Kidney glomerular epithelial cell (primary cell): ENCODE measurements at places on chromosomes 1 and 21.
A peak's percentile ranks its signal among the peaks of the same experiment; 100 is the strongest.

GRCh38 chr21:32951041-32951440 lies 74.7 kb upstream of the OLIG2 start:
- no peak for DNase-seq

GRCh38 chr1:7967196-7967595 lies 5.7 kb downstream of the PARK7 start:
- no peak for DNase-seq

GRCh38 chr1:23019863-23020625 lies 776 bp downstream of the KDM1A start:
- no peak for DNase-seq

DNA sequence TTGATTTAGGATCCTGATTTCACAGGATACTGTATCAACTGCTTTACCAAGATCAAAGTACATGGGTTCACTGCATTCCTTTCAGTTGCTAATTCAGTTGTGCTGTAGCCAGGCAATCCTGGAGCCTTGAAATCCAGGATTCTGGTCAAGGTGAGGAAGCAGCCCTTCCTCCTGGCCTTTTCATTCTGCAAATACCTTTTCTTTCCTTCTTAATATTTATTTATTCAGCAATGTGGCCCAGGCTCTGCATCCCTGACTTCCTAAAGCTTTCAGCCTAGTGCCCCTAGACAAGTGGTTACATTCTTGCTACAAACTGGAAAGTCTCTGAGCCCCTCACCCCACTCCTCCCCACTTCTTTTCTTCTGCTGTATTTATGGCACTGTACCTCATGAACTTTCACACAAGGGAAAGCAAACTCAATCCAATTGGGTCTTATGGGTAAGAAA lies 16.2 kb downstream of the LRRC8D start:
- no peak for DNase-seq

DNA sequence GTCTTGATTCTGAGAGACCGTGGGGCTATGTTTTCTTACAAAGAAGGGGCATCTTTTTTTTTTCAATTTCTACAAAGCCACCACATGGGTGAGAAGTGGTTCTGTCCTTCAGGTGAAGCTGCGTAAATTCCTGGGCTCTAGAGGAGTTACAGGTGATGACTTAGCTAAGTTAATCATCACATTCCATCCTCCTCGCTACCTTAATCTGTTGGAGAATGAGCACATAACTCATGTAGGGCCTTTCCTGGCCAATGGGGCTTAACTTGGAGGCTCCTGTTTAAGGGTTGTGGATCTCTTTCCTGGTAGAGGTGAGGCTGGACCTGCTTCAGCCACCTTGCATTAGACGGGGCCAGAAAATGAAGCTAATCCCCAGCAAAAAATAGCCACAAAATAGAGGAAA lies 19.9 kb downstream of the REG4 start:
- DNase-seq = no peak

- no peak for DNase-seq
Measured at GRCh38 chr1:34602907-34603306, 151.9 kb upstream of the GJB5 start.

GRCh38 chr1:8402109-8402710 lies 84.3 kb downstream of the SLC45A1 start:
- peak; percentile 64 for DNase-seq

DNA sequence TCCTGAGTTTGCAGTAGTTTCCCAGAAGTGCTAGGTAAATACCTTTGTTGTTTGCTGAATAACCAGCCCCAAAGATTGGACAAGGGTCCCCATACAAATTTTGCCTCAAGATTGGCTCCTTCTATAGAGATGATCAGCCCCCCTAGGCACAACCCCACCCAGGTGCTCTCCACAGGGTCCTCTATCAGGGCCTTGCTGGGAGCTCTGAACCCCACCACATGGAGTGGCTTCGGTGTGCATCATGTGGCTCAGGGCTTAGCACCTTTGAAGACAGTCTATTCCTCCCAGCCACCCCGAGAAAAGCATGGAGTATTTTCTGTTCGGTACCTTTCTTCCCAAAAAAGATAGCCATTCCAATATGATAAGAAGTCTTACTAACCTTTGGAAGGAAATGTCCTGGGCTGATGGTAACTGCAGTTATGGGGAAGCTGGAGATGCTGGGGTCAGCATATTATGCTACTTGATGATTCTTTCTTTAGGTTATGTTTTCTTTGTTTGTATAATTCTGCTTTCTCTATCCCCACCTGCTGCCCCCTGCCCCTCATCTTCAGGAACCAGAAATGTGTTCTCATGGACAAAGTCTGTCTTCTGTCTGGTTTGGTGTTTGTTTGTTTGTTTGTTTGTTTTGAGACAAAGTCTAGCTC lies 5.0 kb upstream of the TSPAN1 start:
- DNase-seq = no peak

DNA sequence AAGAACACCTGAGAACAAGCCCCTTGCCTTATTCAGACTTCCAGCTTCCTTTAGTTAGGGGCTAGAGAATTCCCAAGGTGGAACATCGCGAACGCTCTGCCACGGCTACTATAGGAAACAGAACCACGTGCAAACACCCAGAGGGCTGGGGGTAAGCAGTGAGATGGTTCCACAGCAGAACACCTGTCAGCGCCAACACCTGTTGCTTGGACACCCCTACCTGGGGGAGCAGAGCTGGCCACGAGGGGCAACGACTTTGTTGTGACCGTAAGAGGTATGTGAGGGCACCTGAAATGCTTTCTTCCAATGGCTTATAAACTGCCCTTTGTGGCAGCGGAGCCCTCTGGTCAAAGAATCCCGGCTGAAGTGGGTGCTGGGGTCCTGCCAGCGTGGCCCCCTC lies 50.7 kb downstream of the MRPL37 start:
- no peak for DNase-seq

GRCh38 chr1:165371588-165372225 lies 15.2 kb upstream of the LMX1A start:
- DNase-seq = no peak

- DNase-seq = no peak
Measured at GRCh38 chr1:194846488-194846887, 1660.1 kb upstream of the B3GALT2 start.

DNA sequence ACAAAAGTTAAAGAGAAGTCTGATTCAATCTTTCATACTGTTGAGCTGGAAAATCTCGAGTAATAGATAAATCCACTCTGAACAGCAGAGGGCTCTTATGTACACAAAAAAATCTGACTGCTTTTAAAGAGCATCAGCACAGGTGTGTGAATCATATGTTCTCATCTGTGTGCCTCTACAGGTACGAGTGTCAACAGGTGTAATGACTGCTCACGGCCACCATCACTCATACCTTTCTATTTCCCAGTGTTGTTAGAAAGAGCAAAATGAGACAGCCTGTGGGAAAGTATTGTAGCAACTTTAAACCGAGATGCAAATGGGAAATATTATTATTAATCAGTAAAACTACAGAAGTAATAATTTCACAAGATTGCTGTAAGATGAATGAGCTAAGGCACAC lies 49.0 kb upstream of the SCAF4 start:
- no peak for DNase-seq

DNA sequence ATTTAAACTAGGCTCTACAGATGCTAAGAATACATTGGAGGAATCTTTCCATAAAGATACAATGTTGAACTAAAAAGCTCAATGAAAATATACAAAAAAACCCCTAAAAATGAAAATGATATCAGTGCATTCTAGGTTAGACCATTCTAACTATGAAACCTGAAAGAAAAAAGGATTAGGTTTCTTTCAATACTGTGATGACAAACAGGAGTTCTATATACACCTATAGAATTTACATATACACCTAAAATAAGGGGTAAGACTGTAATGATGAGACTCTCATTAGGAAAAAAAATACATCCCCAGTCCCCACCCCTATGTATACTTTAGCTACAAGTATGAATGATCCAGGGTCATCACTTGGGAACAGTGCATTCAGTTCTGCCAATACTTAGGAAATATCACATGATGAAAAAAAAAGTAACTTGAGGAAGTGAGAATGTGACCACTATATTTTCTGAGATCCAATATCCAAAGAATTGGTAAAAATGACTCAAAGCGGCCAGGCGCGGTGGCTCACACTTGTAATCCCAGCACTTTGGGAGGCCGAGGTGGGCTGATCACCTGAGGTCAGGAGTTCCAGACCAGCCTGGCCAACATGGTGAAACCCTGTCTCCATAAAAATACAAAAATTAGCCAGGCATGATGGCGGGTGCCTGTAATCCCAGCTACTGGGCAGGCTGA lies 26.3 kb downstream of the SELENOF start:
- no peak for DNase-seq

GRCh38 chr1:198520524-198521254 lies 19.8 kb downstream of the ATP6V1G3 start:
- DNase-seq = no peak

GRCh38 chr21:22889445-22889844 lies 1891.2 kb downstream of the NCAM2 start:
- no peak for DNase-seq

DNA sequence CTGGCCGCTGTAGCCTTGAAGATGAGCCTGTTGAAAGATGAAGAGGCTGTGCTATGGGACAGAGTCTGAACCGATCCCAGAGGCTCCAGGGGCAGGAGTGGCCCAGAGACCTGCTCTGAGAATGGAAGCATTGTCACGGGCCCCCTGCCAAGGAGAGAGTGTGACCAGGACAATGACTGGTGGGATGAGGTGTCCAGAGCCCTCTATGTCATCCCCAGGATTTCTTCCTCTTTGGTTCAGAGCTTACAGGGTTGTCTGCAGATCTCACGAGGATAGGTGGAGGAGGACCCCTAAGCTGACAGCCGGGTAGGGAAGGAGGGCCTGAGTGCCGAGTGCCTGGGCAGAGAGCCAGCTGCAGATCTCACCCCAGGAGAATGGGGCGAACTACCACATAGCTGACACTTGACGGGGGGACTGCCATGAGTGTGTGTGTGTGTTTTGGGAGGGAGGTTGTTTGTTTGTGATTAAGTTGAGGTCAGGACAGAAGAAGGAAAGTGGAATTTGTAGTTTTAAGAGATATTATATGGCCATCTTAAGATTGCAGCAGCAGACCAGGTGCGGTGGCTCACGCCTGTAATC lies 25.4 kb downstream of the PIK3CD start:
- DNase-seq = no peak

GRCh38 chr1:164630626-164631396 lies 71.8 kb downstream of the PBX1 start:
- peak; percentile 66 for DNase-seq

DNA sequence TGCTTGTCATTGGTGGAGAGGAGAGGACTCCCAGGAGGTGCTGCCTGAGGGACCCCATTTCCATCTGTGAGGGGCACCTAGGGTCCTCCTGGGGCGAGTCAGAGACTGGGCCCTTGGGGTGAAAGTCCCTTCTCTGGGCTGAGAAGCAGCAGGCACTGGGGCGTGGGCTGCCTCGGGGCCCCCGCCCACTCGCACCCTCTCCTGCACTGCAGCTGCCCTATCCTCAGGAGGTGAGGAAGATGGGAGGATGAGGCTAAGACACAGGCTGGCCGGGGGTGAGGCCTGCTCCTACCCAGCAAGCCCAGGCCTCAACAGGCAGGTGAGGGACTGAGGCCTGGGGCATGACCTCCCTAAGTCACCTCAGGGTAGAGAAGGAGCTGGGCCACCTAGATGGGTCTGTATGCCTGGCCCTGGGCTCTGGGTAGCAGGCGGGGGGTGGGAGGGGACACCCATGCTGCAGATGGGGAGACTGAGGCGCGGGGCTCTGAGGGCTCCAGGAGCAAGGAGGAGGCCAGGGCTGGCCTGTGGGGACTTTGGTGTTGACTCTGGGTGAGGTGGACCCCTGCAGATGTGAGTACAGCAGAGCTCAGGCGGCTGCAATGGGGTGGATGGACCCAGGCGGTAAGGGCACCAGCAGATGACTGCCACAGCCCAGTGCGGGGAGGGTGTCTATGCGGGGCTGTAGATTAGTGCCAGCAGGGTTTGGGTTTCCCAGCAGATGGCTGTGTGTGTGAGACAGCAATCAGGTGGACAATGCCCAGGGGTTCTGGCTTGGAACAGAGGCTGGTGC lies 10.4 kb upstream of the ZNF669 start:
- no peak for DNase-seq

- DNase-seq = no peak
Measured at GRCh38 chr1:78054559-78054958, 8.8 kb downstream of the GIPC2 start.

- DNase-seq = no peak
Measured at GRCh38 chr1:107363154-107363553, 222.3 kb downstream of the NTNG1 start.

DNA sequence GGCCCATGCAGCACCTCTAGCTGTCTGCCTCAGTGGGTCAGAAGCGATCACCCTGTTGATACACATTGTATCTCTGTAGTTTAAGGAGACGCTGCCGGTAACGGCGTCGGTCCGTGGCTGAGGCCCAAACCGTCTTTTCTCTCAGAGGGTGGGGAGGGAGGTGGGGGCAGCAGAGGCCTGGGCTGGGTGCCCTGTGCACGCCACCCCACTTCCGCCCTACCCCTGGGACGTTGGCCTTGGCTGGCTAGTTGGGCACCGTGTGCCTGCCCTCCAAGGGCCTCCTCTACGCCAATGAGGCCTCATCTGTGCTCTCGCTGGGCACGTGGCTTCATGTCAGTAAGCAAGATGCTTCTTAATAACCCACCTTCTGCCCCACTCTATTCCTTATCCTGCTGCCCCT lies 9.4 kb downstream of the ZC3H12A start:
- no peak for DNase-seq

- DNase-seq = no peak
Measured at GRCh38 chr1:241167121-241167630, 189.8 kb downstream of the RGS7 start.

DNA sequence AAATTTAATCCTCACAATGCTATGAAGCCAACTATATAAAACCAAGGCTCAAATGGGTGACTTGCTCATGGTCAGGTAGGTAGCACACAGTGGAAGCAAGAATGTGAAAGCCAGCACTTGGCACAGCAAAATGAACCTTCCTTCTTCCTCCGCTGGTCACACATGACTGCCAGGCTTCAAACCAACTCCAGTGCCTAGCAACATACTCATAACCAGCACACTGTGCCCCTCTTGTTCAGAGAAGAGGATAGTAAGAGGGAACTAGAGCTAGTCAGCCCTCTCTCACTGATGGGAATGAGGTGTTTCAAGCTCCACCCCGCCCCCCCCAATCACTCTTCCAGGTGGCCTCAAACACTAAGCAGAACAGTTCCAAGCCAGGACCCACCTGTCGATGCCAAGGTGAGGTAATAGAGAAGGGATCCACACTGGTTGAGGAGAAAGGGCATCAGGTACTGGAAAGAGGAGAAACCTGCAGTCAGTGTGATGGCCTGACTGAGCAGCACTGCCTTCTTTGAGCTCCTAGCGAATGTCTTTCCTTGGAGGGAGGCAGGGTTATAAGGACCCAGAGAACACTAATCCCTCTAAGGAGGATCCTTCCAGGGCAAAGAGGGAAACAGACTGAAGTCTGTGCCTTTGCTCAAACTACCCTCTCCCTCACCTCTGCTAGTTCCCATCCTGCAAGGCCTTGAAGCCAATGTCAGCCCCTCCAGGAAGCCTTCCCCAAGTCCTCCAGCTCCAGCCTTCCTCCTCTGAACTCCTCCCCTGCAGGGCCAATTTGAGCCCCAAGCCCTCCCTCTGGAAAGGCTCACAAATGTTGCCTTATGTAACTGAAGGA lies 1.2 kb downstream of the TMEM234 start:
- DNase-seq = peak; percentile 79
